ENCODE measurements at places on chromosomes 6 and 20.

GRCh38 chr6:52375780-52376556 lies 14.0 kb downstream of the PAQR8 start:
- no peak overlapping the region for H3K4me3 ChIP-seq
- no peaks in the 10 kb centered on the region for H3K27me3 ChIP-seq
- H3K4me1 ChIP-seq: no peaks in the 10 kb centered on the region
- peak overlapping the region; percentile 31 for H3K27ac ChIP-seq
- H3K36me3 ChIP-seq: no peaks in the 10 kb centered on the region

GRCh38 chr20:48406498-48406897 lies 421.3 kb downstream of the PREX1 start:
- H3K27ac ChIP-seq: no peak overlapping the region
- no peak overlapping the region for H3K4me3 ChIP-seq
- no peaks in the 10 kb centered on the region for H3K4me1 ChIP-seq
- H3K27me3 ChIP-seq: no peaks in the 10 kb centered on the region
- DNase-seq: no peak

DNA sequence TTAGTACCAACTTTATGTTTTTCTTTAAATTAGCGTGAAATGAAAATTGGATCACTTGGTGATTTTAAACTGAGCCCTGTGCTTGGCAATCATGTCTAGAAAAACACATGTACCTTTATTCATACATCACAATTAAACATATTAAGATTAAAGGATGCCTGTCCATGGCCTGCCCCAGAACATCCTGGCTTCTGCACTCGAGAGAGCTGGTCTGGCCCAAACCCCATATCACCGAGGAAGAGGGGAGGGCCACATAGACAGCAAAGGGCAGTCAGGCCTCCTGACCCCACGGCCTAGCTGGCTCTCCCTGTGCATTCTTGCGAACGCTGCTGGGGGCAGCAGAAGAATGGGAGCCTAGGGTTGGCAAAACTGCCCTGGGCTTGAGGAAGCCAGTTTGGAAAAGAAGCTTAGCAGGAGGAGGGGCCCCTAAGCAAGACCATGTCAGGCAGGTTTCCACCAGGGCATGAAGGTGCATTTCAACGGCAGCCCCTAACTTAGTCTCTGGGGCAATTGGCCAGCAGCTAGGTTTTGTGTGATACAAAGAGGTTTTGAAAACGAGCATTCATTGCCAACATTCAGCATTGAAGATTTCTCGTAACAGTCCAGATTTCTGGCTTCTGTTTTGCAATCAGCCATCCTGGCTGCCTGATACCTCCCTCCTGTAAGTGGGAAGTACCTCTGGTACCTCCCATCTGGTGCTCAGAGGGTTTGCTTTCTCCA lies 8.6 kb downstream of the BPIFB3 start:
- DNase-seq: no peak
- no peaks in the 10 kb centered on the region for H3K4me1 ChIP-seq
- no peak overlapping the region for H3K27ac ChIP-seq
- H3K36me3 ChIP-seq: no peaks in the 10 kb centered on the region

- H3K4me1 ChIP-seq: peaks cover 37% of the 10 kb centered on the region
- DNase-seq: peak; percentile 61
- H3K27me3 ChIP-seq: no peaks in the 10 kb centered on the region
- peak overlapping the region; percentile 89 for H3K27ac ChIP-seq
- H3K36me3 ChIP-seq: peaks cover 7% of the 10 kb centered on the region
- H3K4me3 ChIP-seq: peak overlapping the region; percentile 81
Measured at GRCh38 chr20:59005523-59006166, 1.4 kb downstream of the CTSZ start.

DNA sequence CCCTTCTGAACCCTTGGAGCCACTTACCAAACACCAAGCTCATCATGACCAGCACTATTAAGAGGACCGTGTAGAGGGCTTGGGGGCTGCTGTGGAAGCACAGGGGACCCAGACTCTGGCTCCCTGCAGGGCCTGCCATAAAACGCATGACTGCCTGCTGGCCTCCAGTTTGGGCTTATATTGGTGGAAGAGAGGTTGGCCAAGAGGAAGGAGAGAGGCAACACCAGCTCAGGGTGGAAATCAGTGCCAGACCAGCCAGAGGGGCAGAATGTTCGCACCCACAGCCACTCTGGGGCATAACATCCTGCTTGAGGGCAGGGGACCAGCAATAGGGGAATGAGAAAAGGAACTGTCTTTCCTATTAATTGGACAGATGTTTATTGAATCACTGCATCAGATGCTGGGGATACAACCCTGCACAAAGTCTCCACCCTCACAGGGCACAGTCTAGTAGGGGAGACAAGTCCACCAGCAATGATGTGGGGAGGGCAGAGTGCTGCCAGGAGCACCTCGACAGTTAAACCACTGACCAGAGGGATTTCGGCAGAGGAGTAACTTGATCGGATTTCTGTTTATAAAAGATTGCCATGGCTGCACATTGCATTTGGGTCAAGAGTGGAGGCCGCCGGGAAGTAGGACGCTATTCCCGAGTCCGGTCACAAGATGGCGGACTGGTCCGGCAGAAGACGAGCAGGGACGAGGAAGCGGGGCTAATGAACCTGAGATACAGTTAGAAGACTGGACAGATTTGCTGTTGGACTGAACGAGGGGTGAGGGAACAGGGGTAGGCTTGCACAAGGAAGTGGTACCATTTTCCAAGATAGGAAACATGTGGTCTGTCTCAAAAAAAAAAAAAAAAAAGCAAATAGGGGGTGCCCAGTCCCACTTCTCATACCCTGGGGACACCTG lies at the start of gene LY6G5C:
LY6G5C (minus strand) TSS at position 842 of the 909 bp plus-strand sequence; CDS start at position 148, 694 bp downstream.
- H3K27ac ChIP-seq: peak within 1 kb of the TSS; percentile 83
- no peaks in the 10 kb centered on the region for H3K27me3 ChIP-seq
- no peaks in the 10 kb centered on the region for H3K36me3 ChIP-seq
- H3K4me1 ChIP-seq: no peaks in the 10 kb centered on the region
- peak within 1 kb of the TSS; percentile 29 for H3K4me3 ChIP-seq

Measured in sigmoid colon (tissue), 7 donors.